ENCODE measurements at places on chromosomes 7 and 10.

DNA sequence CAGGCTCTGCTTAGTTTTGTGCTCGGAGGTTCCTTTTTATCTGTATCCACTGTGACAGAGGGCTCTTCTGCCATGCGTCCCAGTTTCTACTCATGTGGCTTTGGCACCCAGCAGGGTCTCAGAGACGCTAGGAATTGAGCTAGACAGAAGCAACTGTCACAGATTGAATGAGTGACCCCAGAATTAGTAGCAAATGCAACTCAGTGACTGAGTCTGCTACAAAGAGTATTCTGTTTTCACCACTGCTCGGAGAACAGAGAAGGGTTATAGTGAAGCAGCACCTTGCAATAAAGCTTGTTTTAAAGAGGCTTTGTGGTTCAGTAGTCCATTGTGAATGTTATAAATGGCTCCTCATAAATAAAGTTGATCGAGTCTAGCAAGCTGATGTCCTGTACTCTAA is 113.2 kb downstream of the DNAH11 start:
- DNase-seq, result no peak

DNA sequence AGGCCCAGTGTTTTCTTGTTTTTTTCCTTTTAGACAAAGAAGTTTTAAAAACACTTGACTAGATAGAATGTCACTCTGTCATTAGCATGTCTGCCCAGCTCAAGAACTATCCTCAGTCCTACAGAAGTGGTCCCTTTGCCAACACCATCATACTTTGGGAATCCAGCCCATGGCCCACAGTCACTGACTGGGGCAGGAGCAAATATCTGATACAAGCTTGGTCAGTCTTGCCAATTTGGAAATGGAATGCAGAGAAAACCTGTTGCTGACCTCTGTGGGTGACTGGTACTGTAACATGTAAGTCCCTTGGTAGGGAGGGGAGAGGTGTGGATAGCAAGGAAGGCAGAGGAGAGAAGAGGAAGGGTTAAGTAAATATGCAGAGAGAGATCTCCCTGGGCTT is 47.8 kb downstream of the IPMK start:
- DNase-seq, result no peak

DNA sequence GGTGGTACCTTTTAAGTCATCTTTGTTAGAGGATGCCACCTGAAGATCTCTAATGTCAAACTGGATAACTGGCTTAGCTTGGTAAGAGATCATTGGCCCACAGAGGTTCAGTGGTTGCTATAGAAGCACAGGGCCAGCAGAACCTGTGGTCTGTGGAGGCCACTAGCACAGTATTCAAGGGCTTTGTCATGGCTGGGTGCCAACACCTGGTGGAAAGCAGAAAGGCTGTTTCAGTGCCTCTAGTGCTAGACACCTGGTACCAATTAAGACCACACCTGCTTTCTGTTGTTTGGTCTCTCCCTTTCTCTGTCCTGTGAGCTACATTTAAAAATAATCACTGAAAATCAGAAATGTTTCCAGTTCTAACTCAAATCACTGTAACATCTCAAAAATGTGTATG is 10.0 kb upstream of the PCGF5 start:
- peak; percentile 86 for DNase-seq

DNA sequence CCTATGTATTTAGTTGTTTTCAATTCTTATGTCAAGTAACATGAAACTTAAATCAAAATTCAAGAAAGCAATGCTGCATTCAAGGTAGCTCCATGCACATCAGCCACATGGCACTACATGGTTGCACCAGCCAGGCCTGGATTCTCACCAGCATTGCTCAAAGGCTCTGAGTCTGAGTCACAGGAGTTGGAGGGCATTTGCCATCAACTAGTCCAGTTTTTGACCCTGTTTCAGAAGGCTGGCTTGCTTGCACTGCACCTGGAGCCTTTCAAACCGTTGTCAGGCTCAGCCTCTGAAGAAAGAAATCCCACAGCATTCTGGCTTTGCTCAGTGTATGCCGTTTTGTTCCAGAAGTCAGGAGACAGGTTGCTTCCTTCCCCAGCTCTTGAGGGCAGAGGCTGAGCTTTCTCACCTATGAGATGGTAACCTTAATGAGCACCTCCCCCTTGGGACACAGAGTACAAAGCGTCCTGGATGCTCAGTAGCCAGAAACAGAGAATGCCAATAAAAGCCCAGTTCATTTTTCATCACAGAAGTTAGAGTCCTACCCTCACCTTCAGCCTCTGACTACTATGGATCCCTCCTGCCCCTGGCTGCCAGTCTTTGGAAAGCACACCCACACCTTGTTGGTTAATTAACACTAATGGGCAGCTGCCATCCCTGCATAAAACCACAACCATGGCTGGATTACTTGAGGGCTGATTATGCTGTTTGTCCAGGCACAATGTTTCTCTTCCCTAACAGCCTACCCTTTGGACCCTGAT is 288.4 kb upstream of the LRRTM3 start:
- no peak for DNase-seq

DNA sequence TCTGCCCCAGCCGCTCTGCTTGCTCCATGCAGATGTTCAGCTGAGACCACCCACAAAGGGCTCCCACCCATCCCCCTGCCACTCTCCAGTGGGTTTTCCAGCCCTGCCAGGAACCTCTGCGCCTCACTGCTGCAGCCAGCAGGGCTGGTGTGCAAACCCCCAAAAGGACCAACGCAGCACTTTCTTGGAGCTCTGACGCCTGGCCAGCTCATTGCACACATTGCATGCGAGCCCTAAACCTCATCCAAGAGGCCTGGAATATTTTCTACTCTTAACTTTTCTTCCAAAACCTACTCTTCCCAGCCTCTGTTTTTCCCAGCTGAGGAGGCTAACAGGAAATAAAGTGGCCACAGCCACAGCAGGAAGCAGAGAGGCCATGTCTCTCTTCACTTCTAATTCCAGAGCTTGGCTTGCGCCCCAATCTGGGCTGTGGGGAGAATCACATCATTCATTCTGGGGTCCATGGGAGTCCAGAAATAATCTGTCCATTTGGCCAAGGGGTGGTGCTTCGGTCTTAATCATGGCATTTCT is 4.6 kb upstream of the FAM170B start:
- no peak for DNase-seq

DNA sequence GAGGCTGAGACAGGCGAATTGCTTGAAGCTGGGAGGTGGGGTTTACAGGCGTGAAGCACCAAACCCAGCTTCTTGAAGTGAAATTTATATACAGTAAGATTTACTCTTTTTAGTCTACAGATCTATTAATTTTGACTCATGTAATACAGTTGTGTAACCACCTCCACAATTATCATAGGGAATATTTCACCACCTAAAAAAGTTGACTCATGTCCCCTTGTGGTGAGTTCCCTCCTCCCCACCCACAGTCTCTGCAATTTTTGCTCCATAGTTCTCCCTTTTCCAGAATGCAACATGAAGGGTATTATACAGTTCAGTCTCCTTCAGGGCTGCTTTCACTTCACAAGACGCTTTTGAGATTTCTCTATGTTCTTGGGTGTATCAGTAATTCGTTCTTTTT is 156.8 kb downstream of the FAM107B start:
- no peak for DNase-seq

GRCh38 chr10:24382596-24382978 is 173.6 kb downstream of the KIAA1217 start:
- no peak for DNase-seq

- no peak for DNase-seq
Observed at GRCh38 chr10:121598263-121599249, at the start of gene FGFR2. Gene FGFR2, minus strand, starts transcription at chr10:121598444. Its CDS starts 4,627 bp downstream, at chr10:121593817.

DNA sequence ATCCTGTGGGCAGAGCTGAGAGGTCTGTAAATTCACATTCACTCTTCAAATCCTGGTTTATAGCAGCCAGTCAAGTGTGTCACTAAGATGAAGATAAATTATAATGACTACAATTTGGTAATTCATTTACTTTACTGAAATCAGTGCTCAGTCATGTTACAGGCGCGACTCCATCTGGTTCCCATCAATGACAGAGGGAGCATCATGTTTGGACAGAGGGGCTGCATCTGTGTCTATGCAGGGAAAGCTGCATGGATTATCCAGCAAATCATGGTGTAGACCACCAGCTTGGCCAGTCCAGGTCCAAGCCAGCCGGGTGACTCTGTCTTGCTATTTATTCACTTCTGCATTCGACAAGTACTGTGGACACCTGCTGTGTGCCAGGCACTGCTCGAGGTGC is 214.1 kb upstream of the ZNF32 start:
- no peak for DNase-seq

- DNase-seq, result no peak
Observed at GRCh38 chr10:114899982-114900381, 38.0 kb upstream of the TRUB1 start.

- DNase-seq, result no peak
Observed at GRCh38 chr10:100531761-100532160, 2.1 kb upstream of the NDUFB8 start.

DNA sequence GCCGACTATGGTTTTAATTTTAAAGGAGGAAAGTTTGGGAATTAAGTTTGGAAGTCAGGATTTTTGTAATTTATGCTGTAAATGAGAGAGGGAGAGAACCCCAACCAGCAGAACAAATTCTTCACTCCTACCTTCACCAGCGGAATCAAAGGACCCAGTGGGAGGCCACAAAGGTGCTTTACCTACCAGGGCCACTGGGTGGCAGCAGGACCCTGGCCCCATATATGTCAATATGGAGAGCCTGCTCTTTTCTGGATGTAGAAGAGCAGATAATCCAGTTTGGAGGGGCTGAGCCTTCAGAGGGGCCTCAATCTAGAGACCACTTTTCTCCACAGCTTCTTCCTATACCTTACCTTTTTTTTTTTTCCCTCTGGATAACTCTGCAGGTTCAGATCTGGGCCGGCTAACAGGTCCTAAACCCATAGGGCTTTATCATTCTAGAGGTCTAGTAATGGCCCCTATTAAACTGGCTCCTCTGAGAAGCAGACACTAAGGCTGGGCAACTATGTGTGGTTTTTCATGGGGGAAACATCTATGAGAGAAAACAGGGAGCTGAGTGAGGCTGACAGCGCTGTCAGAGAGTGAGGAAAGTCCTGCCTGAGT is 8.5 kb upstream of the SCD start:
- no peak for DNase-seq

- DNase-seq, result no peak
Observed at GRCh38 chr10:97640868-97641811, 669 bp downstream of the PI4K2A start.

GRCh38 chr7:17342756-17343155 is 44.3 kb downstream of the AHR start:
- no peak for DNase-seq

- no peak for DNase-seq
Observed at GRCh38 chr7:159207951-159208350, 63.3 kb upstream of the VIPR2 start.

DNA sequence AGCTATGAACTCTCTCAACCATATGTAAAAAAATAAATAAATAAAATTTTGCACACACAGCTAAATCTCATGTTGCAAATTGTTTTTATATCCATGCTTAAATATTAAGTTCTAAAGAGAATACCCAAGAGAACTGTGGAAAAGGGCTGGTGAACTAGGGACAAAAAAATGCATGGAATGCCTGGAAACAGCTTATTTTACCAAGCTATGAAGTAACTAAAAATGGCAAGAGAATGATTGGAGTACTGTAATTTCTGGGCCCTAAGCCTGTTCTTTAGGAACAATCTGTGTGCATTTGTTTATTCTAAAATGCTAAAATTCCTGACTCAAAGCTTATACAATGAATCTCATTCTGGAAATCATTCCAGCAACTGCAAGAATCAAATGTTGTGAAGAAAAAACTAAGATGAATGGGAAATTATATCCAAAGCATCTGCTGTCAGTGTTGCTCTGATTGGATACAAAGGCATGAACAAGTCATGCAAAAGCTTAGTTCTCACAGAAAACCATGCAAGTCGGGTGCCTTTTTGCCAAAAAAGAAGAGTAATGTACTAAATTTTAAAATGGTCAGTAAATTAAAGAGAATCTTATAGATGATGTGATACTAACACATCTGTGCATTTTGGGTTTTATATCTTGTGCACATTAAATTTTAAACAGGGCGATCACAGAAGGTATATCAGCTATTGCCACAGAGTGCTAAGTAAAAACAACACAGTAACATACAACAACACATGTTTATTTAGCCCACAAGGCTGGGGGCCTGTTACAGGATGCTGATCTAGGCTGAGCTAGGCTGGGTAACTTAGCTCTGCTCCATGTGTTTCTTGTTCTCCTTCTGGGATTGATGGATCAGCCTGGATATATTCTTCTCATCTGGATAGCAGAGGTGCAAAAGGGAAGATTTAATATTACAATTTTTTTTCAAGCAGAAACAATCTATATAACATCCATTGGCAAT is 453.5 kb upstream of the SEMA3A start:
- DNase-seq, result no peak

DNA sequence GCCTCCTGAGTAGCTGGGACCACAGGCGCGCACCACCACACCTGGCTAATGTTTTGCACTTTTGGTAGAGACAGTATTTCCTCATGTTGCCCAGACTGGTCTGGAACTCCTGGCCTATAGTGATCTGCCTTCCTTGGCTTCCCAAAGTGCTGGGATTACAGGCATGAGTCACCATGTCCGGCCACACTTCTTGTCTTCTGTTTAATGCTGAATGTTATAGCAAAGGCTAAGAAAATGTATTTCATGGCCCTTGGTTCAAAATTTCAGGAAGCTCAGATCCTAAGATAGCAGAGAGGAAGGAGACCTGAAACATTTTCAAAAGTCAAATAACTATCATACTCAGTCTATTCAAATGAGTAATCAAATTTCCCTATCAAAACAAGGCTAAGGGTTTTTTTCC is 229.6 kb downstream of the BAMBI start:
- DNase-seq, result no peak

- DNase-seq, result no peak
Observed at GRCh38 chr7:39386718-39387117, 179.5 kb upstream of the YAE1 start.

- DNase-seq, result no peak
Observed at GRCh38 chr7:1400371-1400770, 58.9 kb downstream of the MICALL2 start.

- no peak for DNase-seq
Observed at GRCh38 chr10:108147346-108147745, 982.8 kb upstream of the SORCS1 start.

GRCh38 chr7:85840554-85840953 is 653.7 kb upstream of the SEMA3D start:
- DNase-seq, result no peak

DNA sequence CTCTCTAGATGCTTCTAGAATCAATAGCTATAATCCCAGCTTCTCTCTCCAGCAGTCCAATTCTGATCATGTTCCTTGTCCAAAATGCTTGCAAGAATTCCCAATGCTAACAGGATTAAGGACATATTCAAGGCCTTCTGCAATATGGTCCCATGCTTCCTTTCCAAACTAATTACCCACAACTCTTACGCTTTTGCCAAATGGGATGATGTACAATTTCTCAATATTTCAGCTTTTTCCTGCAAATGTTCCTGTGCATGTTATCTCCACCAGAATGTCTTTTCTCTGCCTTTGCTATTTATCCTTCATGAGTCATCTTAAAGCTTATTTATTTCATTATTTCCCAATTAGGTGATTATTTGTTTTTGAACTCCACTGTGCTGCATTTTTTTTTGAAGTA is 556.4 kb downstream of the SORCS1 start:
- no peak for DNase-seq

Data from NCI-H1417 treated with DMSO at 0.1 percent for 48 hours (cell line).